Bone marrow (tissue), 2 donors: ENCODE measurements at places on chromosomes 5 and 9.

DNA sequence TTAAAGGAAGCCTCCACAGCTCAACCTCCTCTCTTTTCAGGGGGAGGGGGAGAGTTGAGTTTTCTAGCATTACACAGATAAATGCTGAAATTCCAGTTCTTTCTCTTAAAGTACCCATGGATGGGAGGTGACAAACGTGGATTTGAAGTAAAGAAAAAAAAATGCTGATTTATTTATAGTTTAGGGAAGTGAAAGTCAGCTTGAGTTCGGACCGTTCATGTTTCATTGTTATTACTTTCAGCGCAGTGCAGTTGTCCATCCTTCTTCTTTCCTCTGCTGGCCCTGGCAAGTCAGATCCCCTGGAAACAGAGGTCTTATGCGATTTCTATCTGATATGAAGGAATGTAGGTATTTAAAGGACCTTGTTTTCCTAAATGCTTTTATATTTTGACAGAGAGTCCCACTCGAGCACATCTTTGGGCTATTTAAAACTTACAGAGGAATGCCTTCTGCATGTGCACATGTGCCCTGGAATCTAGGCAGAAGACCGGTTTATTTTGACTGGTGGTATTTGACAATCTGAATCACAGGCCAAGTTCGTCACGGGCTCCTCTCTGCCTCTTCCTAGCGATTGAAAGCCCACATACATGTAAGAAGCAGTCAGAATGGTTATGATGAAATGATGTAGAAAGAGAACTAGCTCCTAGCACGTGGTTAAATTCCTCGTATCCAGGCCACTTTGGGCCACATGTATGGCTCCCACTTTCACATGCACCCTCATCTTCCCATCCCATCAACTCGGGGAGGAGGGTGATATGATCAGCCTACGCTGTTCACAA lies 385.2 kb upstream of the KLF4 start:
- DNase-seq = no peak

DNA sequence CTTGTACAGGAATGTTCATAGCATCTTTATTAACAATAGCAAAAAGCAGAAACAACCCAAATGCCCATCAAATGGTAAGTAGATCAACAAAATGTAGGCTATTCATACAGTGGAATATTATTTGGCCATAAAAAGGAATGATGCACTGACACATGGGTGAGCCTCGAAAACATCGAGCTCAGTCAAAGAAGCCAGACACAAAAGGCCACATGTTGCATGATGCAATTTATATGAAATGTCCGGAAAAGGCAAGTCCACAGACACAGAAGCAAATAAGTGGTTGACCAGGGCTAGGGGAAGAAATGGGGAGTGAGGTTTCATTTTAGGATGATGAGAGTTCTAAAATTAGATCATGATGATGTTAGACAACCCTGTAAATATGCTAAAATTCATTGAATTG lies 16.5 kb upstream of the SLC2A8 start:
- no peak for DNase-seq

DNA sequence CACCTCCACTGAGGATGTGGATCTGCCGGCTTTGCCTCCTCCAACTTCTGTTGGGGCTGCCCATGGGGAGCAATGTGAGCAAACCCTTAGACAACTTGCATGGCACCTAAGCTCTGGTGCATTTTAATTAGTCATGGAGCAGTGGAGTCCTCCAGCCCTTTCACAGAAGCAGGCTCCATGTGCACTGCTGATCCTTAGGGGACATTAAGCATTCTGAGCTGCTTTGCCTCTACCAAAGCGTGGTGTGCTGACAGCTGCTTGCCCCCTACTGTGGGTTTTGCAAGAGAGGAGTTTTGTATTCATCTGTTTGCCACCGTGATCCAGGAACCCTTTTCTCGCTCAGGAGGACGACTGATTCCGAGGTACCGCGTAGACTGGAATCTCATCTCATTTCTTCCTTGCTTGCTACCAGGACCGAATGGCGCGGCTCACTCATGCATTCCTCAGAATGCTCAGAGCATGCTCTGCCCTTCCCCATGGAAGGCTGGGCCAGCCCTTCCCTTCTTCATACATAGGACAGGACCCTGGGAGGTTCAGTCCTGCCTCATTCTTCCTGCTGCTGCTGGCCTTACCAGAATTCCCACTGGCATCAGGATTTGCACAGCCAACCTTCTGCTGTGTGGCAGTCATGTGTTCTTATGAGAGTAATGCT lies 432.5 kb downstream of the GADD45G start:
- no peak for DNase-seq

DNA sequence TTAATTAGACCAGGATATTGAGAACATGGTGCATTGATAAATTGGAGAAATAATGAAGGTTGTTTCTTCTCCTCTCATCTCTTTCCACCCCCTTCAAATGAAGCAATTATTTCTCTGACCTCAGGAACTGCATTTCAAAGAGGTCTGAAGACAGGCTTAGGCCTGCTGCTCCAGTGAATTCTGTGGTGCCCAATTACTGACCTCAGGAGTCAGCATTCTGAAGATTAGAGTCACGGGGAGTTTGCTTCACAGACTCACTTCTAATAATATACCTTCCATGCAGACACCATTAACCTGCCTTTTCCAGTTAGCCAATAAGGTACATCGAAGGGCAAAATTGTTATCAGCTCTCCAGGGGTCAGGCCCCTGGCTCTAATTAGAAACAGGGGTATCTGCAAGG lies 270.9 kb downstream of the GAS1 start:
- no peak for DNase-seq

GRCh38 chr9:116087246-116087645 lies 66.3 kb upstream of the PAPPA start:
- no peak for DNase-seq

DNA sequence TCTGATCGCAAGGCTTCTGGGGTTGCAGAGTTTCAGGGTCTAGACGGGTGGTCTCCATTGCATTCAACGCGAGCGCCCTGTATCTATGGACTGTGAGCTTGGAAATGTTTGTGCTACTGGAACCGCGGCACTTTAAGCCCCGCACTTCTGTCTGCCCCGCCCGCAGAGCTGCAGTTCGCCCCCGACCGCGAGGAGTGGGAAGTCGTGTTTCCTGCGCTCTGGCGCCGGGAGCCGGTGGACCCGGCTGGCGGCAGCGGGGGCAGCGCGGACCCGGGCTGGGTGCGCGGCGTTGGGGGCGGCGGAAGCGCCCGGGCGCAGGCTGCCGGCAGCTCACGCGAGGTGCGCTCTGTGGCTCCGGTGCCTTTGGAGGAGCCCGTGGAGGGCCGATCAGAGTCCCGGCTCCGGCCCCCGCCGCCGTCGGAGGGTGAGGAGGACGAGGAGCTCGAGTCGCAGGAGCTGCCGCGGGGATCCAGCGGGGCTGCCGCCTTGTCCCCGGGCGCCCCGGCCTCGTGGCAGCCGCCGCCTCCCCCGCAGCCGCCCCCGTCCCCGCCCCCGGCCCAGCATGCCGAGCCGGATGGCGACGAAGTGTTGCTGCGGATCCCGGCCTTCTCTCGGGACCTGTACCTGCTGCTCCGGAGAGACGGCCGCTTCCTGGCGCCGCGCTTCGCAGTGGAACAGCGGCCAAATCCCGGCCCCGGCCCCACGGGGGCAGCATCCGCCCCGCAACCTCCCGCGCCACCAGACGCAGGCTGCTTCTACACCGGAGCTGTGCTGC lies 1.0 kb downstream of the ADAMTS19 start:
- no peak for DNase-seq

GRCh38 chr5:57915536-57915935 lies 432.9 kb upstream of the ACTBL2 start:
- no peak for DNase-seq

DNA sequence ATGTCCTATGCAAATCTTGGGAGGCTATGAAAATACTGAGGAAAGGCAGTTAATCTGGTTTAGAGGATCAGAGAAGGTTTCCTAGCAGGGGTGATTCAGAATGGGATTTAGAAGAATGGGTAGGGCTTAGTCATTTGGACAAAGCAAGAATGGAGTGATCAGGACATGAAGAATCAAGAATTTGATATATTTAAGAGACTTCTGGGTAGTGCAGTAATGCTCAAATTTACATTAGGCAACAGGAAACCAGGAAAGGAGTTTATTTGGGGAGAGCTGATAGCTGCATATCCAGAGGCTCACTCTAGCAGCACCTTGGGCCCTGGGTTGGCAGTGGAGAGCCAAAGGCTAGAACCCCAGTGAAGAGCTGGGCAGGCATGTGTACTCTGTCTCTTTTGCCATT lies 78.9 kb upstream of the PAPPA start:
- DNase-seq = no peak

GRCh38 chr9:120507936-120508510 lies 71.9 kb downstream of the CDK5RAP2 start:
- no peak for DNase-seq

DNA sequence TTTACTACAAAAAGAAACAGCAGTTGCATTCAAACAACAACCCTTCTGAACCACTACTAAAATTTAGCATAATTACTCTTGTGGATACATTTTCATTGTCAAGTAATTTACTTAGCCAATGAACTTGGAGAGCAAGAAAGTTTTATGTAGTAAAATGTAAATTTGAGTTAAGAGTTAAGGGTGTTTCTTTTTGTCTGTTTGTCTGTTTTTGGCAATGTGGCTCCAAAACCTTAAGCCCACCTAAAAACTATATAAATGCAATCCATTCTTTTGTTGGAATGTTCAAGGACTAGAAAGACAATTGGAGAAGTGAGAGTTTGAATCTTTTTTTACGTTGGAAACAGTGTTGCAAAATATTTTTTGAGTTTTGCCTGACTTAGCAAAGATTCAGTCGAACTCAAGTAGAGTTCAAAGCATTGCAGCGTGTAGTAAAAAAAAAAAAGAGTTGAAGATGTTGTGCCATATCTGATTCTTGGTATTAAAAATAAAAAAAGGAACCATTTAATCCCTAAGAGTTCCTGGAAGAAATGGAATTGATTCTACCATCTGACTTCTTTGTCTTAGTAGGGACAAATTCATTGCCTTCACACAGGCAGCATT lies 867 bp downstream of the SYK start:
- no peak for DNase-seq
